ENCODE measurements at places on chromosomes 5 and 9.

DNA sequence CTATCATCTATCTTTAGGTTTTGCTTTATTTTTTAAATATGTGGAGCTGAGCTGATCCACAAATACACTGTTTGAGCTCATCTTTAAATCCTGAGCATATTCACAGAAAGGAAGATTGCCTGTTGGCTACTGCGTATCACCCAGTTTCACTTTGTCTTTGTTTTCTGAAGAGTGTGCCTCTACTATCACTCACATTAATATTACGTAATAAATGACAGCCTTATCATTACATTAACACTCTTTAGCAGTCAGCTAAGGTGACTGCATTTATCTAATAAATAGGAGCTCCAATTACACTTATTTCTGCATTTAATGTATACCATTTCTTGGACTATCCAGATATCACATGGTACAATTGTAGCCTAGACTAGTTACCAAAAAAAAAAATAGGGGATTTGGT is 511.7 kb downstream of the NR2F1-AS1 start:
- DNase-seq: no peak

GRCh38 chr9:19748278-19749126 is 40.3 kb downstream of the SLC24A2 start:
- DNase-seq: no peak

GRCh38 chr5:109468288-109468676 is 58.5 kb upstream of the PJA2 start:
- DNase-seq: no peak

GRCh38 chr9:69155341-69156030 is 18.6 kb upstream of the TJP2 start:
- DNase-seq: peak; percentile 18

Measured in Caco-2 (cell line).